ENCODE measurements at places on chromosomes 7 and 10.

DNA sequence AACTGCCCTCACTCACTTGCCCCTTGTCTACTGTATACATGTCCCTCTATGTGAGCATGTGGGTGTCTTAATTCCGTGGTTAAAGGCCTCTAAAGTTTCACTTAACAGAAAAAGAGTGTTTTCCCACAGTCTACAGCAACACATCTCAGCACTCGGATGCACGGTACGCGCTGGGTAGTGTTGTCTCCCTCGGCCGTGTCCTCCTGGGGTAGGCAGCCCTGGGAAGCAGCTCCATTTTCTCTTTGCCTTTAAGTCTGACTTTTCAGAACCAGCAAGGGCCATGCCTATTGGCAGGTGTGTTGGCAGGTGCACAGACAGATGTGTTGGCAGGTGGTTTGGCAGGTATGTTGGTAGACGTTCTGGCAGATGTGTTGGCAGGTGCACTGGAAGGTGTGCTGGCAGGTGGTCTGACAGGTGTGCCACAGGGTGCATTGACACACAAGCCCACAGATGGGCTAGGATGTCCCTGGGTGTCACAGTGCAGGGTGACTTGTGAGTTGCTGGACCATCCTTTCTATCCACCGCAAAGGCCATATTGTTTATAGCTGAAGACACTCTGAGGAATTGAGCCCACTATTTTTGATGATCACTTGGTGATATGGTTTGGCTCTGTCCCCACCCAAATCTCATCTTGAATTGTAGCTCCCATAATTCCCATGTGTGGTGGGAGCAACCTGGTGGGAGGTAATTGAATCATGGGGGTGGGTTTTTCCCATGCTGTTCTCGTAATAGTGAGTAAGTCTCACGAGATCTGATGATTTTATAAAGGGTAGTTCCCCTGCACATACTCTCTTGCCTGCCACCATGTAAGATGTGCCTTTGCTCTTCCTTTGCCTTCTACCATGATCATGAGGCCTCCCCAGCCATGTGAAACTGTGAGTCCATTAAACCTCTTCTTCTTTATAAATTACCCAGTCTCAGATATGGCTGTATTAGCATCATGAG is 296.9 kb downstream of the TNS3 start:
- no peak for DNase-seq

DNA sequence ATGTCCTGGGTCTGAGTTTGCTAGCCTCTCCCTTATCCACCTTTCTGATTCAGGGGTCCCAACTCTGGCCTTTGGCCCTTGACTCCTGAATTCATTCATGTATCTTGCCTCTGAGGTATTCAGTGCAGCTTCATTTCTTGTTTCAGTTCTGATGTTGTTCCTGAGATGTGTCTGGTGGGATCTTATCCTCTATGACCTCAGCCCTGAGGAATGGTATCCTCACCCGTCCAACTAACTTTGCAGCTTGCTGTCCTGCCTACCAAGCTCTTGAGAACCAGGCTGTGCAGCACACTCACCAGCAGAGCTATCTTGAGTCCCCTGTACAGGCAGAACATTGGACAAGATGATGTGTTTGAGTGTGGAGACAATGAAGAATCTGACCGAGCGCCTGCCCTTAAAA is 13.8 kb downstream of the SUFU start:
- no peak for DNase-seq

GRCh38 chr7:51016546-51016945 is 233.8 kb upstream of the GRB10 start:
- DNase-seq = no peak

DNA sequence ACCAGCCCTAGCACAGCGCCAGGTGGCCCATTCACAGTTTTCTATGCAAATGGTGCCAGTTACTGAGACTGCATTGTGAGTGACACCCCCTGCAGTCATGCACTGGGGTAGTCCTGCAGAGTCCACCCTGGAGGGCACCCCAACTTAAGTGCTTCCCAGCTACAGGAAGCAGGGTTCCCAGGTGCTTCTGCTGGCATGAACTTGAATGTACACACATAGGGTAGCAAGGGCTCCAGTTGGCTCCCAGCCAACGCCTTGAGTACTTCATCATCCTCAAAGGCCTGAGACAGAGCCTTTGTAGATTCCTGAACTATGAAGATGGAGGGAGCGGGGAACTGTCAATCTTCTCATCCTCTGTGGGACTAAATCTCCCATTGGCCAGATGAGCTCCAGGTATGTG is 11.5 kb upstream of the NPFFR1 start:
- DNase-seq = no peak

DNA sequence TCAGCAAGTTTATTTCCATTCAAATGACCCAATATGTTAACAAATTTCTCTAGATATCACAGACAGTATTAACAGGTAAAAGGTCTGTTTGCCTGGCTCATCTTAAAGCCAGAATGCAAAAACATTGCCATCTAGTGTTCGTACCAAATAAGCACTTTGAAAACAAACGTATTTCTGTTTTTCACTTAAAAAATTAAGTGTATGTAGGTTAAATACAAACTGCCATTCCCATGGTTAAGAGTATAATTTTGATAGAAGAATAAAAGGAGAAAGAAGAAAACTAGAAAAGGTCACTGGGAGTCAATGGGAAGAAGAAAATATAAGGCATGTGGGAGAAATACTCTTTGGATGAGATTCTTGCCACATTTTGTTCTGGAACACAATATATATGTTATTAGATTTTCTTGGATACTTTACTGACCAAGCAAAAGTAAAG is 51.0 kb downstream of the ORC5 start:
- DNase-seq = no peak

GRCh38 chr10:128630787-128631252 is 504.6 kb upstream of the MKI67 start:
- no peak for DNase-seq

DNA sequence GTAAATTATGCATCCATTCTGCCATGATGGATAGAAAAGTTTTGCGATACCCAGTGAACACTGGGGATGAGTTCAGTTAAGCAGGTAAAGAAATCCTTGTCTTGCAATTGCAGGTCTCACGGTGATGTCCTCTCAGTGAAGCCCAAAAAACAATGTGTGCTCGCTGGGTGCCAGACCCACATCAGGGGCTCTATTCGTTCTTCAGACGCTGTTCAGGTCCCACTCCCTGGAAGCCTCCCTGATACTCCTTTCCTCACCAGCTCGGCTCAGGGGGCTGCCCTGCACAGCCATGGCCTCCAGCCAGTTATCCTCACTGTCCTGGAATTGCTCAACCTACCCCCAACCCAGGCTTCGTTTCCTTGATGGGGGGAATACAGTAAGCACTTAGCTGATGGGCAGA is 323.5 kb downstream of the ADARB2 start:
- DNase-seq = no peak

GRCh38 chr7:137449016-137449415 is 105.5 kb upstream of the PTN start:
- DNase-seq = no peak

- no peak for DNase-seq
Observed at GRCh38 chr10:132884041-132884440, 58.3 kb downstream of the CFAP46 start.

DNA sequence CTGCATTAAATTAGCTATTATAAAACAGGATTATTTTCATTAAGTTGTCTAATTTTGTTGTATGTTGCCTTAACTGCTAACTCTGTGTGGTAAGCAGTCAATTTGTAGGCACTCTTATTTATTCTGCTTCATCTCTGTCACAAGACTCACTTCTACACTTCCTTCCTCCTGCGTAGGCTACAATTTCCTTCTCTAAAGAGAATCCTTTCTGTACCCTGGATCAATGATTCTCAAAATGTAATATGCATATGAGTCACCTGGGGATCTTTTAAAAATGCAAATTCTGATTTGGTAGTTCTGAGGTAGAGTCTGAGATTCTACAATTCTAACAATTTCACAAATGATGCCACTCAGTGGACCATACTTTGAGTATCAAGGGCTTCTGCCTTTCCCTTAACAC is 4.4 kb upstream of the UBE2D1 start:
- DNase-seq = no peak

DNA sequence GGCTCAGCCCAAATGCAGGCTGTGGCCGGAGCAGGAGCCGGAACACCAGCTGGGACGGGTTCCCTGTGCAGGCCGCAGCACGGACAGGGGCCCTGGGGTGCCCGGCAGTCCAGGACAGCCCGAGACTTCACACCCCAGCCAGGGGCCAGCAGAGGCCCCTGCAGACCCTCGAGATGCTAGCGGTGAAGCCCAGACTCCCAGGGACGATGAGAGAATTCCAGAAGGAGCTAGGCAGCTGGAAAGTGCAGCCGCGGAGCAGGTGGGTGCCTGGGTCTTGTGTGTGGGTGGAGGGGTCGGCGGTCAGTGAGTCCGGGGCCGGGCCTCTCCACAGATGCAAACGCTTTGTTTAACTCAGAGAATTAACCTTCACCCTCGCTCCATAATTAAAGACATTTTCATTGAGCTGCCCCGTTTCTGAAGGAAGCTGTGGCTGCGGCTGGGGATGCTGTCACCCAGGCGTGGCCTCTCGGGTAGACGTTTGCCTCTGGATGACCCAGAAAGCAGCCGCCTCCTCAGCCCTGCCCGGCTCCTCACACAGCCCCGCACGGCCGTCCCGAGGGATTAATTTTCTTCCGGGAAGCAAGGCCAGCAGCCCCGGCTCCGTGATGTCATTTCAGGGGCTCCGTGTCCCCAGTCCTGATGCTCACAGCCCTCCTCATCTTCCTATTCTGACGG is 26.5 kb downstream of the KNDC1 start:
- DNase-seq = no peak

DNA sequence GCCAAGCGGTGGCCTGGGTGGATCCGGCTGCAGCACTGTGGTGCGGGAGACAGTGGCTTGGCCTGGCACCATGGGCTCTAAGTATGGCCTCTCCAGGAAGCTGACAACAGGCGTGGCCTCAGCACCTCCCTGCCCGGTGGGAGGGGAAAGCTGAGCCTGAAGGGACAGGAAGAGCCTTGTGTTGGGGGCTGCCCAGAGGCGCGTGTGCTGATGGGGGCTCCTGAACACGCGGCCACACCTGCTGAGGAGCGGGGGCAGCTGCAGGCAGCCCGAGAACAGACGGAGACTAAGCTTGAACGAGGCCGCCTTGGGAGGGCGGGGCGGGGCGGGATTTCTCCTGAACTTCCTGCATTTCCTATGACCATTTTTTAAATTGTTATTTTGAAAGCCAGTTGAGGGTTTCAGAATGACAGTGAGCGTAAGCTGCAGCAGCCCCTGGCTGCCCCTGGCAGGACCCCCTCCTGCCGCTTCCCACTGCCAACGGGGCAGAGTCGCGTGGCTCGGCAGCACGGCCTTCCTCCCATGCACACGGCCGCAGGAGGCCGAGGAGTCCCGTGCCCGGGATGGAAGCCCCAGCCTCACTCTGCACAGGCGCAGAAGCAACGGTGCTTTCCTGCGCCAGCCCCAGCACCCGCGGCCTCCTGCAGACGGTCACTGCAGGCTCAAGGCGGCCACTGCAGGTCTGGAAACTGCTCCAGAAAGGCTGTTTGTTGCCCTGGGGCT is 43.2 kb downstream of the DPYSL4 start:
- DNase-seq = no peak

DNA sequence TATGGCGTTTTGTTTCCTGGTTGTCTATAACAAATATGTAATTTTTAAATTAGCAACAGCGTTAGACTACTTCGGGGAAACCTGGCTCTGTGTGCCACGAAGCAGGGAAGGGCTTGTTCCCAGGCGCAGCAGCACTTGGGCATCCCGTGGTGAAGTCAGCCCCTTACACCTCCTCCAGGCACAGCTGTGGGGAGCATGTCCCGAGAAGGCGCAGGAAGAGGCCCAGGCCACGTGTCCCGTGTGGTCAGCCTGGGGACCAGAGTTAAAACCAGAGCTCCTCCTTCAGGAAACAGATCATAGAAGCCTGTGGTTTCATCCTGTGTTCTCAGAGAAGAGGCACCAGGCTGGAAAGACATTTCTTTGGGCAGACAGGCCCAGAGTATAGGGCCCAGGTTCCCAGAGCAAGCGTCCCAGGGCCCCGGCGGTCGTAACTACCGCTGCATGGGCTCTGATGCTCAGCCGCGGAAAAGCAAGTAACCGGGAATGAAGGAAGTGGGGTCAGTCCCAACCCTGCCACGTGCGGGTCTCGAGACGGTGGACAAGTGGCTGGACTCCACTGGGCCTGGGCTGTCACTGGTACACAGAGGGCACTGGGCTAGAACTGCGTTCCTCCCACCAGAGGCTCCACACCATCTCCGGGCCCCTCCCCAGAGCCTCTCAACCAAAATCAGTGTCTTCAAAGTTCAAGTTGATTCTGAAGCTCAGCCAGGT is 7.1 kb downstream of the NUDT1 start:
- no peak for DNase-seq

GRCh38 chr7:113928112-113928511 is 9.3 kb upstream of the PPP1R3A start:
- DNase-seq = no peak

DNA sequence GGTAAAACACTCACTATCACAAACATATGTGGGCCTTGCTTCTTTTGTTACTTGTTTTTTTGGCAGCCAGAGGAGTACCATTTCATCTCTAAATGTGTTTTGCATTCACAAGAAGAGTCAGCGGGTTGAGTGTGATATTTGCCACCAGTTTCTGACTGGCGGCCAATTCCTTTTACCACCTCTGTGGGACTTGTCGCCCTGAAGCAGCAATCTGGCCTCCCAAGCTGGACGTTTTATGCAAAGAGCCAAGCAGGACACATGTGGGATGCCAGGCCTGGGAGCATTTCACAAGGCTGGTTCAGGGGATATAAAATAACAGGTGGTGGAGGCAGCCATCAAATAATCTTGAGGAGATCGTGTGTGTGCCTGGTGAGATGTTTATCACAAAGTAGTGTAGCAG is 61.8 kb upstream of the TRIL start:
- DNase-seq = no peak

DNA sequence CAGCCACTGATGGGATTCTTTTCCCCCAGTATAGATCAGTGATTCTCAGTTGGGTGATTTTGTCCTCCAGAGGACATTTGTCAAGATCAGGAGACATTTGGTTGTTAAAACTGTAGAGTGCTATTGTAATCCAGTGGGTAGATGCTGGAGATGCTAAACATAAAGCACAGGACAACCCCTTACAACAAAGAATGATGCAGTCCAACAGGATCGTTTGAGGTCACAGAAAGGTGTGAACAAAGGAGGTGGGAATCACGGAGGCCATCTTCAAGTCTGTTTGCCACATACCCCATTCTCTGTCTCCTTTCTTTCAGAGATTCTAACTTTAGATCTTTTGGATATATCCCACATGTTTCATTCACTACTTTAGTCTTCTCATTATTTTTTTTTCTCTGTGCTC is 69.0 kb downstream of the HELLS start:
- no peak for DNase-seq

DNA sequence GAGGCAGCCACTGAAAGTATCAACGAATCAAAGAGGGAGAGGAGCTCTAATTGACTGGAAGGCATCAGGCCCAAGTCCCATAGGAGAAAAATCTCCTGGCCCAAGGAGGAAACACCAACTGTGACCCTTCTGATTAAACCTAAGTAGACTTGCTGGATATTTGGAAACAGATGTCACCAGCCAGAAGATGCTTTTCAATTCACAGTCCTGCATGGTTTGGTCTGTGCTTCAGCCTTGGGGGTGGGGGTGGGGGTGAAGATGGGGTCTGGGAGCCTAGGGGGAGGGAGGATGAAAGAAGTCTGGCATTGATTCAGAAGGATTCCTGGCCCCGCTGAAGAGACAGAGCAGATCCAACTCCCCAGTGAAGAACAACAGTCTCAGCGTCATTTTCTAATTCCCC is 623.7 kb downstream of the PARD3 start:
- DNase-seq = no peak

- DNase-seq = no peak
Observed at GRCh38 chr10:9596368-9596920, 1421.2 kb upstream of the CELF2 start.

Data from stimulated activated CD8-positive, alpha-beta memory T cell treated with anti-CD3 and anti-CD28 coated beads, Interleukin-7, amount 100 ng/mL, for 48 hours (primary cell).